ENCODE measurements at places on chromosomes 2 and 18.

- no peak for DNase-seq
These were observed 49.6 kb downstream of the SOWAHC start for GRCh38 chr2:109663721-109664120.

GRCh38 chr18:13312515-13312914 is 94.0 kb downstream of the LDLRAD4 start:
- no peak for DNase-seq

GRCh38 chr2:126664639-126665038 is 8.7 kb downstream of the GYPC start:
- no peak for DNase-seq

DNA sequence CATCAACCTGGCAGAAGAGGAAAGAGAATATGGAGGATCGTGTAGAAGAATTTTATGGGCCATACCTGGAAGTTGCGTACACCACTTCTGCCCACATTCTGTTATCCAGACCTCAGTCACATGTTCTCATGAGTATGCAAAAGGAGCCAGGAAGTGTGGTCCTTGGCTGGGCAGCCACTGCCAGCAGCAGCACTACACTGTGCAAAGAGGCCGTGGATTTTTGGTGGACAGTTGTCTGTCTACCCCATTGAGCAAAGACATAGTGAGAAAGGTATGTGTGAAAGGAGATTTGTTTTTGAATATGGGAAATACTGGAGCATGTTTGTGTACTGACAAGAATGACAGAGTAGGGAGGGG is 68.1 kb downstream of the SDC1 start:
- DNase-seq, result no peak

DNA sequence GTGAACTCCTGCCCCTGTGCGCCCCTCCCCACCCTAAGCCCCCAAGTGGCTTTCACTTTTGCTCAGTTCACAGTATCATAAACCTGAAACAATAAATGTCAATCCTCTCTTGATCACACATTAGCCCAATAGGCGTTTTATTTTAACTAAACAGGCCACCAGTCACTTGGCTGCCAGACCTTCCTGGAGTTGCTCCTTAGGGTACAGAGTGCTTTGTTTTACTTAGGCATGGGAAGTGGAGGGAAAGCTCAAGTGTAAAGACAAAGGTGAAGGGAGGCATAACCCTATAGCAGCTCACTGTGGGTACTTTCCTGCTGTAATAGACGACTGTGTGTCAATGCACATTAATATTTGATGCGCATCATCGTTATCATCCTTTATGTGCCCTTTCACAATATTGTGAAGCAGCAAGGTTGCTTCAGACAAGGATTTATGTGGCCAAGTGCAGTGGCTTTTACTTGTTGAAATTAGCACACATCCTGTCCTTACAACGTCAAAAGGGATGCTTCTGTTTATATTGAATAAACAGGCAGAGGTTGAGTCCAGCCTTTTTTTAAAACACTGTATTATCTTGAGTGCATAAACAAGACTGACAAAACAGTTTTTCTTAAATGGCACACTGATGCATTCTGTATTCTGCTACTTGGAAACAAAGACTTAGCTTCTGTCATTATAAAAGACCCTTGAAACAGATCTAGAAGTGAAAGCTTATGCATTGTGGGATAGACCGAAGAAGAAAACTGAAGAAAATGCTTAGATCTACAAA is 168.5 kb downstream of the TMEFF2 start:
- DNase-seq, result no peak

GRCh38 chr2:219184121-219184520 is 6.0 kb downstream of the RETREG2 start:
- no peak for DNase-seq

GRCh38 chr18:44632469-44633145 is 48.1 kb upstream of the SETBP1 start:
- no peak for DNase-seq

DNA sequence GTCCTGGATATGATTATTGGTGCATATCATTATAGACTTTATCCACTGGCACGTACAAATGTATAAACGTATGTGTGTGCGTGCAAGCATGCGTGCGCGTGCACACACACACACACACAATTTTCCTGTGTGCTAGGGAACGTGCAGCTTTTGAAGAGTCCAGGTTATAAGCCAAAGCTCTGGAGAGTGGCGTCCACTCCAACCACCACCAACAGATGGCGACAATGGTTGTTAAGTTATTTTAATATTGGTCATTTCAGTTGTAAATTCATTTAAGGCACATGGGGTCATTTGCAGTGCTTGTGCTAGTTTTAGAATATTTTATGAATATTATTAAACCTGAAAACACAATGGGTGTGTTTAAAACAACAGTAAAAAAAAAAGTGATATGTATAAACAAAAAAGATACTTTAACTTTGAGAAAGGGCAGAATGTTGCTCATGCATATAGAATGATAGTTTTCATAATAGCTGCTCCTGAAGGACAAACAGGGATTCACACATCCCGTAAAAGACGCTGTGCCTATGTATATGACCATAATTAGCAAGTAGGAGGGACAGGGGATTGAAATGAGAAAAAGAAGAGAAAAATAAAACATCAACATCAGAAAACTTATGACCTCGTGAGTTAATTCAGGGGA is 124.2 kb upstream of the ITGB6 start:
- DNase-seq, result peak; percentile 30

DNA sequence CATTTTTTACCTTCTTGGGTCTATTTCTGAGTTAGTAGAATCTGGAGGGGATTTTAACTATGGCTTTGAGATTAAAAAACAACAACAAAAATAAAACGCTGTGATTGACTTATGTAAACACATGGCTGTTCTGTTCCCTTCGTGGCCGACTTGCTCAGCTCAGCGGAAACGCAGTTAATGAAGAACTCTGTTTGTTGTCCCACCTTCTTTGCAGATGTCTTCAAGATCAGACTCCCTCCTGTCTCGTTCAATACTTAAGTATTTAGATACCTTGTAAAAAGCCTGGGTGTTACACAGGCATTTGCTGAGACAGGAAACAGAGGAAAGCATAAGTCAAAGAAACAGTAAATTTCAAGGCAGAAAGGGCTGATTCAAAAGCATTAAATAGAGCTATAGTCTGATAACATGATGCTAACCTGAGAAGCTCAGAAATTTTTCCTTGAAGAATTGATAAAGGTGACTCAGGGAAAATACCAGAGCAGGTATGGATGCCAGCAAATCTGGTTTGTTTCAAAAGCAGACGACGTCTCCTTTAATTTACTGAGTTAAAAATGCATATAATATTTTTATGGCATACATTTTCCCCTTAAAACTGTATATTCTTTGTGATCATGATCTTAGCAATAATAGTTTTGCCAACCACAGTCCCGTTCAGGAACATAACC is 21.7 kb upstream of the POLI start:
- DNase-seq, result no peak

- no peak for DNase-seq
These were observed 28.5 kb upstream of the PPP3R1 start for GRCh38 chr2:68280796-68281195.

DNA sequence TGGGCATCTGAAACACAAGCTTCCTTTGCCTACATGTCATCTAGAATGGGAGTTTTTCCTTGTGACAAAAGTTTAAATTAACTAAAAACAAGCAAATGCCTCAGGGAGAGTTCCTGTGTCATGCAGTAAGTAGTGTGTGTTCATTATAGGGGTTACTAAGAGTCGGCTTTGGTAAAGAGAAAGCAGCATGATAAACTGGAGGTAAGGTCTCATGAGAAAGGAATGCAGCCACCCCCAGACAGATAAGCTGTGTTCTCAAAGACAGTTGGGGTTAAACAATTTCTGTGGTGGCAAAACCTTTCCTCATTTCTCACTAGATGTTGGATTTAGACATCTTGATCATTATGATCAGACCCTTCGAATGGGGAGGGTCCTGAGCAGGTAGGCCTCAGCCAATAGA is 129.7 kb downstream of the MAP4K4 start:
- no peak for DNase-seq

DNA sequence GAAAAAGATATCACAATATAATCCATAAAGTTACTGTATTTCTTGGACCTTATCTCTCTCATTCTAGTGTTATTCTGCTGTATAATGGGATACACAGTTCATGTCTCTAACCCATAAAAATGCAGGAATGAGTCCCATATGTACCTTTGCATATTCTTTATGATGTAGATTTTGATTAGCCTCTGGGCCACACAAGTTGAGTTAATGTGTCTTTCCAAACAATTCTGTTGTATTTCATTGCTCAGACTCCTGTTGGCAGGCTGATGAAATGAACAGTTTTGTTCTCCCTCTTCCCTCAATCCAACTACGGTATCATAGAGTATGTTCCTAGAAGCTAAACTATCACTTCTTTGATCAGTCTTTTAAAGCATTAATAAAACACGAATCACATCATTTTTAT is 113.2 kb upstream of the SATB2 start:
- no peak for DNase-seq

DNA sequence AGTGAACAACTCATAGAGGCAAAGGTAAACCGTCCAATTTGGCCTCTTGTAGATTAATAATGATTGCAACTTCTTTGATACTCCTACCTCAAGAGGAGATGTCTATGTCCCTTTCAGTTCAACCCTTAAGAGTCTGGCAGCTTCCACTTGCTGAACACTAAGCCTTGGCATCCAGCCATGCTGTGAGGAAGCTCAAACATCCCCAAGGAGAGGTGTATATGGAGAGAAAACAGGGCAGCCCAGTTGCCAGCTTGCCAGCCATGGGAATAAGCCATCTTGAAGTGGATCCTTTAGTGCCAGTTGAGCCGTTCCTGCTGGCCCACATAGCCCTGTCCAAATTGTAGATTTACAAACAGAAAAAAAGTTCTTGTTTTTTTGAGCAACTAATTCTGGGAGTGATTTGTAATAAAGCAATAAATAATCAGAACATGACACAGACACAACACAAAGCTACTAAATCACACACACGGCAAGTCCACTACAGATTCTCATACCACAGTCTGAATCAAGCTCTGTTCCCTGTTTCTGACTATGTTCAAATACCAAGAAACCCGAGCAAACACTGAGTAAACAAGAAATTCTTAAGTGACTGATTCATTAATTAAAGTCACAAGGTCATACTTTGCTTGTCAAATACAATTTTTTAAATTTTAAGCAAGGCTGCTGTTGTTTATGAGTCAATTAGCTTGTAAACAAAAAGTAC is 96.1 kb downstream of the PID1 start:
- DNase-seq, result no peak

DNA sequence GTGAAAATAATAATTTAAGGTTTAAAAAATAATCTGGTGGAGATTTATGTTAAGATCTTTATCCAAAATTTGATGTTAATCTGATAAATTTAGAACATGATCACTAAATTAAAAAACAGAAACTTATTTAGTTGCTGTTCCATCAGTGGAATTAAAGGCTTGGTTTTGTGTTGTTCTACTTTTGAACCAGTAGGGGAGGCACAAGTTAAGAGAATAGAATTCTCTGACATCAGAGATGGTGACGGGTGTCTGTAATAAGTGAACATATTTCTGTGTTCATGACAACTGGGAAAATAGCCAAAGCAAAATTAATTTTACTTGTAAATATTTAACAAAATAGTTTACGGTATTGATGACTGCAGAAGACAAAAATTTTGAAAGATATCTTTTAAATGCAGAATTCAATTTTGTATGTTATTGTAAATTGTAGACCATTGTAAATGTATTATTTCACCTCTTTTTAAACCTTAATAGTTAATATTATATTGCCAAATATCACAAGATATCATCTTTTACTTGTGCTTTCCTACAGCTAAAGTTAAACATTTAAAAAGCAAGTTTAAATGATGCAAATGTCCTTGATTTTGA is 106.0 kb downstream of the UBR3 start:
- DNase-seq, result no peak

DNA sequence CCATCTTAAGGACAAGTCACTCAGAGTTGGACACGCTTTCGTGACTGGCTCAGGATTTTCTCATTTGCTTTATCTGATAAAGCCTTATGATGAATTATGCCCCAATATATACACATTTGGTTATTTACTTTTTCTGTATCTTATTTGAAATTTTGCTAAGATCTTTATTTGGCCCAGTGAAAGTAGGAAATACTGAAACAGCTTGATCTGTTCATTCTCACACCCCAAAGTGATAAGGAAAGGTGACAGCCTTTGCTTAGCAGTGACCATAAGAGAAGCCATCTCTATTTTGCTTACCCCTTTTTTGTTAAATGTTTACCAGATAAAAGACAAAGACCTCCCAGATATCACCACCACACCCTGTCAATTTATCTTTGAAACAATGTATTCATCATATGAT is 428.3 kb downstream of the PARD3B start:
- no peak for DNase-seq

- no peak for DNase-seq
These were observed 105.3 kb downstream of the PAX3 start for GRCh38 chr2:222193328-222193983.

DNA sequence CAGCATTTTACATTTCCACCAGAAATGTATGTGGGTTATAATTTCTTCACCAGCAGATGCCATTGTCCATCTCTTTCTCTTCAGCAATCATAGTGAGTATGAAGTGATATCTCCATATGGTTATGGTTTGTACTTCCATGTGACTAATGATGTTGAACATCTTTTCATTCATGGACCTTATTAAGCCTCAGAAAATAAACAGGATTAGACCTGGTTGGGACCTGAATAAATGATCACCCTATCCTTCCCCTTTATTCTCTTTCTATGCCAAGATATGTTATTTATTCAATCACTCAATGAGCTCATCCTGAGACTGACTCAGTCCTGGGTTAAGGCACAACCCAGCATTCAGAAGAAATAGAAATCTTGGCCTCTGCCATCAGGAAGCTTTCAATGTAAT is 86.6 kb downstream of the ANTXR1 start:
- no peak for DNase-seq

GRCh38 chr2:217279140-217279539 is 419.3 kb upstream of the TNP1 start:
- no peak for DNase-seq
